ENCODE measurements at places on chromosomes 3 and 15.

- DNase-seq = peak; percentile 63
Measured at GRCh38 chr3:101195951-101196713, 124.2 kb downstream of the IMPG2 start.

DNA sequence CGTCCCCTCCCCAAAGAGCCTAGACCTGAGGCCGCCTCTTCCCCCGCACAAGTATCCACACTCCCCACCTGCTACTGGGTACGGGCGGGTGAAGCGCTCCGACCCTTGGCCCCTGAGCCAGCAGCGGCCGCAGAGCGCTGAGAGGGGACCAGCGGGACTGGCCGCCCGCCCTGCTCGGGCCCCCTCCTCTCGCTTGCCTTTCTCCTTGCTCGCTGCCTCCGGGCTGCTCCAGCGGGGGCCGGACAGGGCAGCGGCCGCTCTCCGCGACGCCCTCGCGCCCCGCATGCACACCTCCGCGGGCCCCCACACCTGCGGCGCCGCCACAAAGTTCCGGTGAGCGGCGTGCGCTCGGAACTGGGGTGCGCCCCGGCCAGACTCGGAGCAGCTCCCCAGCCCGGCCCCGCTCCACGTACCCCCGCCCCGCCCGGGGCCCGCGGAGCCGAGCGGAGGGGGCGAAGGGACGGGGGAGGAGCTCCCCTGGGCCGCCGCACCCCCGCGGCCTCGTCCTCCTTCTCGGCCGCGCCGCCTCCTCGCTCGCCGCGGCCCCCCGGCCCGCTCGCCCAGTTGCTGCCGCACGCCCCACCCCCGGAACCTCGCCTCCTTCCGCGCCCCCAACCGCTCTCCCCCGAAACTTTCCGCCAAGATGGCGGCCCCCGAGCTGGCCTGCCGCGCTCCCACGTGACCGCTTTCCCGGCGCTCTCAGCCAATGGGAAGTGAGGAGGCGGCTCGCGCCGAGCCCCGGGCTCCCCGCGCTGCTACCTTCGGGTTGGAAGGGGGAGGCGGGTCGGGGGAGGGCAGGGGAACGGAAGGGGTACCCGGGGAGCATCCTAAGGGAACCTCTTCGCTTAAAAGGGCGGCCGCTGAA is 704 bp downstream of the DLG1 start:
- peak; percentile 93 for DNase-seq

DNA sequence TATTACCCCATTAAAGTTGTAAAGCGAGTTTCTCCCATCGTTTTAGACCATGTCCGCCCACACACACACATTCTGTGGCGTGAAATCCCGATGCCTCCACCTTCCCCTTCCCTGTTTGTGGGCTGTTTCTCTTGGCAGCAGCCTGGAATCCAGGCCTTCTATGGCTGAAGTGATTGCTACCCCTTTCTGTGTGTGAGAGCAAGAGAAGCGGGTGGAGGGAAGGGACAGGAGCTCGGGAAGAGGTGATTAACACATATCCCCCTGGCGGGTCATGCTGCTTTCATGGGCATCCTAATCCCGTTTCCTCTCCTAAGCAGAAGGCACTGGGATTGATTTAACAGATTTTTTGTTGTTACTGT is 283.8 kb upstream of the RGMA start:
- no peak for DNase-seq

GRCh38 chr3:149378478-149379309 is 1.2 kb upstream of the TM4SF1 start:
- no peak for DNase-seq

GRCh38 chr3:14283813-14284438 is 105.3 kb downstream of the LSM3 start:
- no peak for DNase-seq

GRCh38 chr3:73141525-73141924 is 80.1 kb downstream of the EBLN2 start:
- DNase-seq = no peak

DNA sequence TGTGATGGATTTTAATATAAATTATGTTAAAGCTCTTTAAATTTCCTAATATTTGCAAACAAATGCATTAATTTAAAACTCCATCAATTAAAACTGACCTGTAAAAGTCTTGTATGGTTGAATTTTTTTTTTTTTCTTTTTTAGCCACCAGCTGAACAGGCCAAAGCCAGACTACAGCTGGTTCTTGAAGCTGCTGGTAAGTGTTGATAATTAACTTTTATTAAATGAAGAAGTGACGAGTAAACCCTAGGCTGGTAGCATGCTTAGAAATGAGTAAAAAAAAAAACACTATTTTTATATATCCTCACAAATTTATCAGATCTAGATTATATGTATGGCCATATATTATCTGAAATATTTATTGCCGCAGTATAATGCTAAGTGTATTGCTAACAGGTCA is 216.3 kb upstream of the MLF1 start:
- DNase-seq = peak; percentile 28

DNA sequence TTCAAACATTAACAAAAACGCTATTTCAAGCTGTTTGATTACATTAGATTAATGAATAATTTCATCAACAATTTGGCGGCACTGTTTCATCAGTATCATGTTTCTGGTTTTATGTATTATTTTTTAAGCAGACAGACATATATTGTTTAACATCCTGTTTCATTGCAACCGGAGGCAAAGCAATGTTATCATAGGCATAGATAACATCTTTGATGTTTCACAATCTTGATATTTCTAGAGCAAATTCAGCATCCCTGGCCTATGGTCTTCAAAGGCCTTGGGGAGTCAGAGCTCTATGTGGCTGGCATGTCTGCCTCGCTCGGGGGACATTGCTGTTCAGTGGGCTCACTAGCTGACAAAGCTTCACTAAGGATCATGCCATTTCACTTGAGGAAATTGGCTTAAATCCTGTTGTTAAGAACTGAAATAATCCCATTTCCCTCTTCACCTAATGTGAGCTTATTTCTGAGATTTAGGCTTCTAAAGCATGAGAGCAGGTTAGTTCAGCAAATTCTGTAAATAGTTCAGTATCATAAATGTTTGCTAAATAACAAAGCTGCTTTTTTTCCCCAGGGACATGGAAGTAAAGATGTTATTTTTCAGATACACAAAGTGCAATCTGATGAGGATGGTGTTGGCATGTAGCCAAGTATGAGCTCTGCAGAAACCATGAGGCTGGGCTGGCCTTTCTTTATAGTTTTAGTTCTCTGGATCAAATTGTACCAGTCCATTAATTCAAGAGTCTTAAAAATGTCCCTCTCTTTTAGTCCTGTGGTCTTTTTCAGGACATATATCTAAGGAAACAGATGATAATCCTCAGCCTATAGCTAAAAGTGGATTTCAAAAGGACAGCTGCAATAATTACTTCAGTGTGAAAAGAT is 941.4 kb downstream of the PLOD2 start:
- DNase-seq = no peak

- DNase-seq = no peak
Measured at GRCh38 chr15:96408591-96409183, 78.2 kb downstream of the NR2F2 start.

- DNase-seq = no peak
Measured at GRCh38 chr3:61956236-61956635, 394.9 kb downstream of the PTPRG start.

DNA sequence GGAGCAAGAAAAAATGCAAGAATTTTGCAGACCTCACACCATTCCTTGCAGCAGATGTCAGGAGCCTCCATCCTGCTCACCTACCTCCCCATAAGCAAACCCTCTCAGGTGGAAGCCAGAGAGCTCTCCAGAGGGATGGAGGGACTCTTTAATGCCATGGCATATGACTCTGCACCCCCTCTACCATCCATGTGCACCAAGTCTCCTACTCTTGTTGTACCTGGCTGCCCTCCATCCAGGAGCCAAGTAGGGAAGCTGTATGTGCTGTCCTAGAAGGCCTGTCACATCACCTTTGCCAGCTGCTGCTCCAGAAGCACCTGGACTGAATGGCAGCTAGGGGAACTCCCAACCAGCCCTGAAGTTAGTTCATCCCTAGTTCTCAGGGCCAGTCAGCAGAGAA is 38.5 kb upstream of the PRR20G start:
- DNase-seq = no peak

DNA sequence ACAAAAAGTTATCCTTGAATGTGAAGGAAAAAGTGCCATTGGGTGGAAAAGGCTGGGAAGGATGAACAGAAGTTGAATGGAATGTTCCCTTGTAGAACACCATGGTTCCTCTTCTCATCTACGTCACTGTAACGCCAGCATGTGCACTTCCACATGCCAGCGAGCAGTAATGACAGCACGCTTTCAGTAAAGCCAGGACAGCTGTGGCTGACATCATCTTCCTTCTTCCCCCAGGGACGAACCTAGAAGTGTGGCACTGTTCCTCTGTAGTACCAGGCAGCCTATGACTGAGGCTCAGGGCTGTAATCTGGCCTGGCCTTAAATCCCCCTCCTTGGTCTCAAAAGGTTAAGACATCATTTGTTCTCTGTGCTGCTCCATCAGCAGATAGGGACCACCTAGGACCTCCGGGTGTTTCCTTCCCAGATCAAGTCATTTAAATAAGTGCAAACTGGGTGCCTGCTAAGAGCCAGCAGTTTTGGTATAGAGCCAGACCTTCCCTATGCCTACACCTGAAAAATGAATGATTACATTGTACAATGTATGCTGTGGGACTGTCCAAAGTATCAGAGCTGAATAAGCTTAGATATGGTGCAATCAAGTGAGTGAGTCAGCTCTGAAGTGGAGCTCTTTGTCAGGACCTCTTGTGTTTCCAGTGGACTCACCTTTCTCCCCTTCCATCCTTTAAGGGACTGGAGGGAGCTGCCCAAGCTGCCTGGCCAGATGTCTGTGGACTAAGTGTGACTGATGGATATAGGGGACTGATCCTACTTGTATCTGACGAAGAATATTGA is 5.6 kb upstream of the SRPRB start:
- peak; percentile 49 for DNase-seq

DNA sequence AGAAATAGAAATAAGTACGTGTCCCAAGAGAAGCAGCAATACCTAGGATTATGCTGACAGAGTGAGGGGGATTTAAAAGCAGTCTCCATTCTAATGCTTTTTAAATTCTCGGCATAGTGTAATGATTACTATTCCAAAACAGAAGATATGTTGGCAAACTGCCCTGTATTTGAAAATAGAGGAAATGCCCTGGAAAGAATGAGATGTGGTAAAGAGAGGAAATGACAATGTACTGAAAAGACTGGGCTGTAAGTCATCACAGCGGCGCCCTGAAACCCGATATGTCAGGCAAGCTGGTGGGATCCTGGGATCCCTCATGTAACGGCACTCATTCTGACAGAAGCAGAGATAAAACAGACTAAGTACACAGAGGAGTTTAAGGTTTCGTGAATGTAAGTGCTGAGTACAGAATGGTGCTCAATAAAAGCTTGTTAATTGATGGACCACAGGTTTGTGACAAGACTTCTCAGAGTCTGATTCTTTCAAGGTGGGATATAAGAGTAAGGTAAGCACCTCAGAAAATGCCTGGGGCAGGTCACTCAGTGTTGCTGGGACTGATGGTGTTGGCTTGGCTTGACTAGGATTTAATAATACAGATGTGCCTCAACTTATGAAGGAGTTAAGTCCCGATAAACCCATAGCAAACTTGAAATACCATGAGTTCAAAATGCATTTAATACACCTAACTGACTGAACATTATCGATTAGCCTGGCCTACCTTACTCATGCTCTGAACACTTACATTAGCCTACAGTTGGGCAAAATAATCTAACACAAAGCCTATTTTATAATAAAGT is 91.4 kb downstream of the NFKBIZ start:
- no peak for DNase-seq

DNA sequence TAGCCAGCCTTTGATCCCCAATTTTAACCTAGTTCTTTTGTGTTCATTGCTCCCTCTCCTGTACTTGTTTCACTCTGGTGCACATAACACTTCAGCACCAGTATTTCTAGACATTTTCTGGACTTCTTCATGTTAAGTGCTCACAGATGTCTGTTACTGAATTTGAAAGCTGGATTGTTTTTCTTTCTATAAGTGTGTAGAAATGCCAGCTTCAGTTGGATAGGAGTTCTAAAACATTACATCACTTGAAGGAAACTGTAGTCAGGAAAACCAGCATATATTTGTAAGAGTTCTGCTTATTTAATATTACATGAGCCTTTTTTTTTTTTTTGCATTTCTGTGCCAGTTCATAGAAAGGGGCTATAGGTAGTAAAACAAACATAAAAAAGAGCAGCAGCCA is 21.6 kb downstream of the QTRT2 start:
- DNase-seq = no peak

- DNase-seq = no peak
Measured at GRCh38 chr15:41689834-41690233, 29.6 kb downstream of the MGA start.

DNA sequence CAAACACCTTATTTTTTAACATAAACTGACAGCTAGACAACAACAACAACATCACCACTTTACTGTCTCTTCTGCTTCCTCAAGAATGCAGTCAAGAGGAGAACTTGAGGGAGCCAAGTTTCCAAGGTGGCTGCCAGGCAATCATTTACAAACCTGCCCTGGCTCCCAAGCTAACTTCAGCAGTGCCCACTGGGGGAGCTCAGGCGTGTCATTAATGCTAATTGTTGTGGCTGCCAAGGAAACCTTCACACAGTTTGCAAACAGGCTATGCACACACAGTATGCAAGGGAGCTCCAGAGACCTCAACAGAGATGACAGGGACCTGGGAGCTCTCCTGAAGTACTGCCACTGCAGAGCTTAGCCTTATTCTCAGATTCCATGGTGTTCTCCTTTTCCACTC is 2.1 kb downstream of the DZIP1L start:
- peak; percentile 20 for DNase-seq

GRCh38 chr3:159163656-159164055 is 361.8 kb downstream of the MFSD1 start:
- no peak for DNase-seq

- no peak for DNase-seq
Measured at GRCh38 chr15:39931615-39932014, 2.3 kb upstream of the EIF2AK4 start.

- no peak for DNase-seq
Measured at GRCh38 chr3:134371542-134372324, 2.5 kb downstream of the AMOTL2 start.

DNA sequence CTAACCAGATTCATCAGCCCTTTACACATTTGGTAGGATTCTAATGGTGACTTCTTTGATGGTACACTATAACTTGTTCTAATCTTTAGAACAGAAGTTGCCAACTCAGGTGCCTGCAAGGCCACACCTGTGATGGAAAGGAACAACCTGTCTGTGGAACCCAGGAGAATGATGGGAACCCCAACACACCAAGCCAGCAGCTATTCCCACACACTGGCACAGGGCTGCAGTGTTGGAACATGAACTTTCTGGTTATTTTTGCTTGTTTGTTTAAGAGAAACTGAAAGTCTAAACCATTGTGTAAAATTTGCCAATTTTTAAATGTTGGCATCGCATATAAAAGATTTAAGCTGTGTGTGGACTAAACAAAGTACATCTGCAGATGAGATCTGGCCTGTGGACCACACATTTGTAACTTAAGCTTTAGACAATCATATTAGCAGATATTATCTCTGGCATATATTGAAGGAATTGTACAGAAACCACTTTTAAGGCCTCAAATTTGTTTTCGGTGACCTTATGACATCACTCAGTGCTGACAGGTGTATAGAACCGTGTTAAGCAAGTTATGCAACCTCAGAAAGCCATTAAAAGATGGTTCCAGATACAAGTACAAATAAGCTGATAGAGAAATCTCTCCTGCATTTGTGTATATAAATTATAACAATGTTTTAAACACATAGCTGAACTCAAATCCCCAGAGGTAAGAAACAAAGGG is 242.9 kb downstream of the SLC9A9 start:
- DNase-seq = no peak
